ENCODE measurements at places on chromosomes 5 and 9. TPM values are rescaled to one million over a fixed set of nuclear protein-coding genes. Genes with fewer than 3 reads are reported as not detected.

Gene ABCA1
- 100 TPM for total RNA-seq

DNA sequence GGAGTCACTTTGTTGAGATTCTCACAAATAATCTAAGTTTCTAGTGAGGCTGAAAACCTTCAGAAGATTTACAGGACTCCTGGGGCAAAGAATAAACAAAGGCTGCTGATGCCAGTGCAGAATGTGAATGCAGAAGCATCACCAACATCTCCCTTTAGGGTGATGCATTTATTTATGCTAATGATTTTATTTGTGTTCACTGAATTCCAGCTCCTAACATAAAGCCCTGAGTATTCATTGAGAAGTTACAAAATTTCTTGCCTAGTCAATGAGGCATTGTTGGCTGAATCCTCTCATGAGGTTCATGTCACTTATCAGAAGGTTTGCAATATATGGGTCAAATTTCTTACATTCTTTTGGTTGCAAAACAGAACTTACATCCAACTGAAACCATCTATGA lies 70.0 kb downstream of the GRIN3A start:
- no peak for DNase-seq

GRCh38 chr5:139088024-139088423 lies 110.1 kb downstream of the SIL1 start:
- no peak for DNase-seq

- DNase-seq, result no peak
These were observed 278.9 kb downstream of the GADD45G start for GRCh38 chr9:89883401-89884341.

DNA sequence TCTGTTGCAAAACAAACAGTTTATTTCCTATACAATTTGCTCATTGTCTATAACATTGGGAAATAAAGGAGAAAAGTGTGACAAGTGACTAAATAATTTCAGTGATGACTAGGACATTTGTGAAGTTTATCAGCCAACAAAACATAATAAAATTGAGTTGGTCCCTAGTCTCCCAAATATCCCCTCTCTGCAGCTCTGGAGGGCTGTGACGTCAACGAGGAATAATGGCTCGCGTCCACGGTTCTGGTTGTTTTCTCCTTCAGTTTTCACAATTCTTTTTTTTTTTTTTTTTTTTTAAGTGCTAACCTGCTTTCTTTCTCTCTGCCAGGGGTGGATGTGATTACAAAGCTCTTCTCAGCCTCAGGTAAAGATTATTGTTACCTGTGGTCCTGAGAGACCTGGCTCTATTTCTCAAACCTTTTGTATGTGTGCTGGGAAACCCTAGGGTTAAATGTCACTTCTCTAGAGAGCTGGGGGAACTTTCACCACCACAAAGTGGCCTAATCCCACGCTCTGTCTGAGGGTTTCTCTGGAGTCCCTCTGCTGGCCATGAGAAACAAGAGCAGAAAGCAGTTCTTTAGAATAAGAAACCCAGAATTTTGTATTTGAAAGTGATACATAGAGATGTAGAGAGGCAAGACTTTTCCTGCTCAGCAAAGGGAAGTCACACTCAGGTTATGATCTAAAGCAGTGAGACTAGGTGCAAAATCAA lies 36.2 kb upstream of the ANKRD55 start:
- DNase-seq, result no peak

DNA sequence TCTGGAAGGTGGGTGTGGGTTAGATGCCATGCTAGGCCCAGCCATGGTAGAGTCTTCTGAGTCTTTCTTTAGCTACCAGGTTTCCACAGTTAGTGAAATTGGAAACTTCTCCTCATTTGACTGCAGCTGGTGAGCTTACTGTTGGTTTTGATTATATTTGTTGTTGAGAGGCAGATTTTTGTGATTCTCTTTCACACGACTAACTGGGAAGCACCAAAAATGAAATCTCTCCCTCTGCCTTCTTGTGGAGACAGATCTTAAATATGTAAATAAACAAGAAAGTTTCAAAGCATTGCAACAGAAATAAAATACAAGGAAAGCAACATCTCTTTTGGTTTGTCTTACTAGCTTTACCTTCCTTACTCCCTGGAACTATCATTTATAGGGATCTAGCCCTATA lies 122.2 kb downstream of the CEMIP2 start:
- no peak for DNase-seq
